Activated naive CD4-positive, alpha-beta T cell (primary cell): ENCODE measurements at places on chromosomes 4 and X.

- no peak for DNase-seq
Measured at GRCh38 chr4:122588453-122589238, 32.2 kb downstream of the IL21 start.

DNA sequence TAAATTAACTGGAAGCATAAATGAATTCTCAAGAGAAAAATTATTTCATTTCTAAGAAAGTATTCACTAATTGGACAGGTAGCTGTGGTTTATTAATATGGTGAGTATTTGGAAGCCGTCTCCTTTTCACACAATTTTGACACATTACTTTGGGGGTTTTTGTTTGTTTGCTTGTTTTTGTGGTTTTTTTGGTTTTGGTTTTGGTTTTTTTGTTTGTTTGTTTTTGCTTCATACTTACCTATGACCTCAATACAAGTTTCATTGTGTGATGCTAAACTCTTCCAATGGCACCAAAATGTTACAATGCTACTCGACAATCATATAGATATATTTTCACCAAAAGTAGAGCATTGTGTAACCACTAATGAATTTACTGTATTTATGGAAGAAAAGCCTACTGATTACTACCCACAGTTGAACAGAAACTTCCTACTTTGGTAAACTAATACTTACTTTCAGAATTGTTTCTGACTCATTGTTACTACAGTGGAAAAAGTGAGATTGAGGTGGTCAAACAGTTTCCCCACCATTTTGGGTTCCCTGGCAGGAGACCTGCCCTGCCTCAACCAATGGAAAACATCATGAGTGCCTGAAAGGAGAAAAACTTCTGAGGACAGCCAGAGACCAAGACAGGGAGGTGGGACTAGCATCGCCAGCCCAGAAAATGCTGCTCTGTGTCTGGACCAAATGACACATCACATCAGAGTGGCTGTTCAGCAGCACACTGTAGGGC is 443.1 kb downstream of the HNRNPD start:
- DNase-seq, result no peak

- DNase-seq, result no peak
Measured at GRCh38 chr4:87066403-87067123, 131.8 kb downstream of the AFF1 start.

GRCh38 chrX:43822014-43822413 is 60.2 kb downstream of the MAOB start:
- DNase-seq, result no peak

GRCh38 chr4:169189372-169189771 is 81.4 kb downstream of the SH3RF1 start:
- DNase-seq, result no peak

- no peak for DNase-seq
Measured at GRCh38 chr4:127632420-127633403, at the start of gene INTU. TSS of gene INTU (plus strand) at chr4:127632957. CDS start at chr4:127633035, 78 bp downstream.

GRCh38 chrX:17587366-17587765 is 149.9 kb upstream of the SCML1 start:
- no peak for DNase-seq

DNA sequence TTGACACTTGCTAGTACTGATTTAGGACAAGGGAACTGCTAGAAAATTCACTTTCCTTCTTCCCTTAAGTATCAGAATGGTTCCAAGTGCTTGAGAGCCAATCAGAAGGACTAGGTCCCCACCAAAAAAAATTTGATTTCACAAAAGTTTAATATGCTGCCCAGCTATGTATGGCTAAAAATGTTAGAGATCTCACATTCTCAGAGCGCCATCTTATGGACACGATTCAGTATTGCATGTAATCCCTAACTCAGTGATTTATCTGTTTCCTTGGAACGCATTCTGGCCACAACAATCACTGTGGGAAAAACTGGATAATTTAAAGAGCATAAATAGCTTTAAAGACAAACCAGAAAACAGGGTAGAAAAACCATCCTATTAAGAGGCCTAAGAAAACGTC is 255.1 kb upstream of the GPC4 start:
- no peak for DNase-seq
